Karpas-422 (cell line): ENCODE measurements at places on chromosomes 6 and 20. TPM values are rescaled to one million over a fixed set of nuclear protein-coding genes. Genes with fewer than 3 reads are reported as not detected.

The HCRTR2 gene
- total RNA-seq = not detected in 2 replicates

DNA sequence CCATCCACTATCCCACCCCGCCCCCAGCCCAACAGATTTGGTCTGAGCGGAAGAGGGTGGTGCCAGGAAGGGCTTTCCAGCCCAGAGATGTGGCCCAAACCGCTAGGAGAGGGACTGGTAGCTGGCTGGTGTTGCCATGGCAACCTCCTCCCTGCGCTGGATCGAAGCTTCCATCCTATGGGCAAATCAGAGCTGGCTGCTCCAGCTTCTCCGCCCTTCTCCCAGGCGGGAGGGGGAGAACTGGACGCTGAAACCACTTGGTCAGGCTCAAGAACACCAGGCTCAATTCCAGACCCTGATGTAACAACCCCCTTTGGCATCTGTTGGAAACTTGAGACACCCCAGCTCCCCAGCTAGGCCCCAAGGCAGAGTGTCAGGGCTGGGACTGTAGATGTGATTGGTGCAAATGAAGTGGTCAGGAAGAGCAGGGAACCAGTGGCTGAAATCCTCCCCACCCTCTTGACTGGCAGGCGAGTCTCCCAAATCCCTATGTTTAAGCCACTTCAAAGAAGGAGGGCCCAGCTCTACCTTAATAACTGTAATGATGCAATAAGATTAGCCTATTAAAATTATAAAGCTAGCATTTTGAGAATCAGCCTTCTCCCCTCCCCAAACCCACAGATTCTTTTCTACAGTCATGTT is 4.2 kb downstream of the RIMS4 start:
- no peak for DNase-seq

DNA sequence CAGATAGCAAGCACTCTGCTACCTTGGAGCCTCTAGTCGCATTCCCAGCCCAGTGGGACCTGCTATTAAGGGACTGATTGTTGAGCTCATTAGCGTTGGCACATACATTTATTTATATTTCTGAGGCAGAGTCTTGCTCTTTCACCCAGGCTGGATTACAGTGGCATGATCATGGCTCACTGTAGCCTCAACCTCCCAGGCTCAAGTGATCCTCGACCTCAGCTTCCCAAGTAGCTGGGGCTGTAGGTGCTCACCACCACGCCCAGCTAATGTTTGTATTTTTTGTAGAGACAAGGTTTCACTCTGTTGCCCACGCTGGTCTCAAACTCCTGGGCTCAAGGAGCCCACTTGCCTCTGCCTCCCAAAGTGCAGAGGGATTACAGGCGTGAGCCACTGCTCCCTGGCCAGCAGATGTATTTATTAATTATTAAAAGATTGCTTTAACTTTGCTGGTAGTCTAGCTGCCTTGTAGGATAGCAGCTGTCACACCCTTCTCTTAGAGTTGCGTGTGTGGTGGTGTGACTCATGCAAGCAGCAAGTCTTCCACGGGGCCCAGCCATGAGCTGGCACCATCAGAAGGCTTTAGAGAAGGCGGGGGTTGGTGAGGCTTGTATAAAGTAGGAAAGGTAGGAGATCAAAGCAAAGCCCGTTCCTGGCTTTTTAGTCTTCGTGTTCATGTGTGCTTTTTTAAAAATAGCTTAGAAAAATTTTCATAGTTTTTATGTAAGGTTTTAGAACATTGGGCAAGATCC is 16.5 kb downstream of the ACTR5 start:
- DNase-seq = no peak

- DNase-seq = no peak
These were observed 63.6 kb upstream of the GATA5 start for GRCh38 chr20:62539198-62540045.

DNA sequence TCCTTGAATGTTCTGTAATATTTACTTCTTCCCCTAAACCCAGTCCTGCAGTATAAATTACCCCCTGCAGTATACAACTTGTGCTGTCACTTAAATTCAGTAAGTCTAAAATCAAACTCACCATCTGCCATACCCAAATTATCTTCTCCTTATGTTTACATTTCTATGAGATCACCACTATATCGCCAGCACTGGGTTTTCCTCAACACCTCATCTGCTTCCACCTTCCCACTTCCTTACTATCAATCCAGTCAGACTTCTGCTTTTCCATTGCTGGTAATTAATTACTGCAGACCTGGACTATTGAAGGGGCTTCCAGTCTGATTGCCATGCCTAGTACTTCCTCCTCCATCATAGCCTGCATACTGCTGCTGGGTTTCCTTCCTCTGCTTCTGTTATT is 15.2 kb downstream of the EFHC1 start:
- no peak for DNase-seq

DNA sequence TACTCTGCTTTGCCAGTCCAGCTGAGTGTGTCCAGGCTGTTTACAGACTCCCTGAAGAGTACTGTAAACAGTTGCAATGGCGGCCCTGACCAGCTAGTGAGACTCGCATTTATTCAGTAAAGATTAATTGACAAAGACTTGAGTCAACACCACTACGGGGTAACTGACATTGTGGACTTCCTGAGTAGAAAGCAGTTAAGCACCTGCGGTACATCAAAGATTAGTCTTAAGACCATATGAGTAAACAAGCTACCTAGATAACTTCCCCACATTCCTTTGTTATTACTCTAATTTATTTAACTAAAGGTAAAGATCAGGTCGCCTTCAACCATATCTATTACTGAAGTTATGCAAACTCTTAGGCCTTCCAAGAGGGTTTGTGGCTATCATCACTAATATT is 12.6 kb downstream of the VPS52 start:
- DNase-seq = no peak

GRCh38 chr20:44471481-44471882 is 4.2 kb upstream of the TTPAL start:
- no peak for DNase-seq

DNA sequence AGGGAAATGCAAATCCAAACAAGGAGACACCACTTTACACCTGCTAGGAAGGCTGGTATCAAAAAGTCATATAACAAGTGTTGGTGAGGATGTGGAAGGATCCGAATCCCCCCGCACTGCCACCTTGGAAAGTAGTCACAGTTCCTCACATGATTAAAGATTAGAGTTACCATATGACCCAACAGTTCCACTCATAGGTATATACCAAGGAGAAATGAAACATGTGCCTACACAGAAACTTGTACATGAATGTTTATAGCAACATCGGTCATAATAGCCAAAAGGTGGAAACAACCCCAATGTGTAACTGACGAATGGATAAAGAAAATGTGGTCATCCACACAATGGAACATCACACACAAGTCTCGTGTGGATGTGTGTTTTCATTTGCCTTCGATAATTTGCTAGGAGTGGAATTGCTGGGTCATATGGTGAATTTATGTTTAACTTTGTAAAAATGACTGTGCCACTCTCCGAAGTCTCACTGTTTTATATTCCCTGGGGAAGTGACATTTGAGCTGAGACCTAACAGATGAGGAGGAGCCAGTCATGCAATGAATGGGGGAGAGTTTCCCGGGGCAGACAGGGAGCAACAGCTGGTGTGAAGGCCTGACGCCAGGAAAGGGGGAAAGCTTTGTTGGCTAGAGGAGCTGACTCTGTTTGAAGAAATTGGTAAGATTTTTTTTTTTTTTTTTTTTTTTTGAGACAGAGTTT is 125.9 kb upstream of the MLN start:
- no peak for DNase-seq

DNA sequence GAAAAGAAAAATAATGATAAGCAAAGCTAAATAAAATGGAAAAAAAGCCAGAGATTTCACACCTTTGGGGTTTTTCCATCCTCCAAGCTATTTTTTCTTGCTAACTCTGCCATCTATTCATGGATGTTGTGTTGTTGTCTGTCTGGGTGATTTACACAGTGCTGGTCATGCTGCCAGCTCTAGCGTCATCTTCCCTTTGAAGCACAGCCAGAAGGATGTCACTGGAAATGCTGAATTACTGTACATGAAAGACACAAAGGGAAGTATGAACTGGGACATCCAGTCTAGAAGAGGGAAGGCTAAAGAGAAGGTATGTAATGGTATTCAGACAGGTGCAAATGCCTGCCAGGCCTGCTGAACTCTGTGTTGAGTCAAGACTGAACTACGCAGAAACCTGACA is 241.9 kb upstream of the STXBP5 start:
- DNase-seq = no peak

- DNase-seq = no peak
These were observed 269.4 kb downstream of the NKAIN2 start for GRCh38 chr6:124073021-124073420.
